CD4-positive, alpha-beta T cell treated with Interleukin-2 at 100 ng/mL for 4 hours (primary cell): ENCODE measurements at places on chromosomes 13 and 19.

- no peak for DNase-seq
Observed at GRCh38 chr19:2841855-2842574, 740 bp downstream of the ZNF555 start.

DNA sequence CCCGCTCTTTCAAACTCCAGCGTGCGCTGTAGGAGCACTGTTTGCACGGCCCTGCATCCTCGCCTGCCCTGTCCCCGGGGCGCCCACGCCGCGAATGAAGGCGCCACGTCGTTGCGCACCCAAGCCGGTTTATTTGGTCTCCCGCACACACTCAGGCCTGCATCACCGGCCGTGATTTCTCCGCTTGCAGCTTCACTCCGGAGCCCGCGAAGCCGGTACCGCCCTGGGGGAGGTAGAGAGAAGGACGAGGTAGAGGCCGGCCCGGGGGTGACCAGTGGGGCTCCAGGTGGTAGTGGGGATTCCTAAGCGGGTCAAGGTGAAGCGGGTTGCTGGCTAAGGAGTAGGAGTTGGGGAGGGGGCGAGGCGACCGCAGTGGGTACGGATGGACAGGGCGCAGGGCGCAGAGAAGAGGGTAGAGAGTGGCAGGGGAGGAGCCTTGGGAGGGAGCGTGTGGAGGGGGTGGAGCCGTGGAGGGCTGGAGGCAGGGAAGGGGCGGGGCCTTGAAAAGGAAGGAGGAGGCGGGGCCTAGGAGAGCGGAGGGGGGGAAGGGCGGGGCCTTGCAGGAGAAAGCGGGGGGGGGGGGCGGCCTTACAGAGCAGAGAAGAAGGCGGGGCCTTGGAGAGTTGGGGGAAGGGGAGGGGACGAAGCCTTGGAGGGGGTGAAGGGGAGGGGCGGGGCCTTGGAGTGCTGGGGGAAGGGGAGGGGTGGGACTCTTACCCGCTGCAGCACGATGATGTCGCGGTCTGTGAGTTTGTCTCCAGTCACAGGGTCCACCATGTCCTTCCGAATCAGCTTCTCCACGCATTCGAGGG is 24.6 kb downstream of the NOSIP start:
- DNase-seq: peak; percentile 75

GRCh38 chr19:51441410-51442390 is 16.6 kb downstream of the SIGLEC8 start:
- DNase-seq: peak; percentile 88

DNA sequence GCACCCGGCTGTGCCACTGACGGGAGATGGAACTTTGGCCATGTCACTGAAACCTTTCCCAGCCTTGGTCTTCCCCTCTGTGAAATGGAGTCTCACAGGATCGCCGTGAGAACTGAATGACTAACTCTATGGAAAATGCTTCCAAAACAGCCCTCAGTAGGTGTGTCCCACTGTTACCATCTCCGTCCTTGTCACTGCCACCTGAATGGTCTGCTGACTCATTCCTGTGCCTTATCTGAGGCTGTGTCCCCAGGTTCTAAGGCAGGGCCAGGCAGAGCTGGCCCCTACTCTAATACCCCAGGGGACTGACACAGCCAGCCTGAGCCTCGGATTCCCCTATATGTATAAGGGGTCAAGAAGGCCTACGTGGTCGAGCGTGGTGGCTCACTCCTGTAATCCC is 4.5 kb downstream of the CDC37 start:
- no peak for DNase-seq

DNA sequence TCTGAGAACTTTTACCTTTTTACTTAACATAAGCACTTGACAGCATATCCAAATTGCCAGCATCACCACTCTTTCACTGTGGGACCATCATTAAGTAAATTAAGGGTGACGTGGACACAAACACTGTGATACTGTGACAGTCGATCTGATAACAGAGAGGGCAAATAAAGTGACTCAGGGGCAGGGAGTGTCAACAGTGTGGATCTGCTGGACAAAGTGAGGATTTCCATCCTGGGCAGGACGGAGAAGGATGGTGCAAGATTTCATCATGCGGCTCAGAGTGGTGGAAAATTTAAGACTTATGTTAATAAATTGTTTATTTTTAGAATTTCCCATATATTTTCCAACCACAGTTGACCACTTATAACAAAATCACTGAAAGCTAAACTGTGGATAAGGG is 60.0 kb upstream of the WDFY2 start:
- DNase-seq: no peak

DNA sequence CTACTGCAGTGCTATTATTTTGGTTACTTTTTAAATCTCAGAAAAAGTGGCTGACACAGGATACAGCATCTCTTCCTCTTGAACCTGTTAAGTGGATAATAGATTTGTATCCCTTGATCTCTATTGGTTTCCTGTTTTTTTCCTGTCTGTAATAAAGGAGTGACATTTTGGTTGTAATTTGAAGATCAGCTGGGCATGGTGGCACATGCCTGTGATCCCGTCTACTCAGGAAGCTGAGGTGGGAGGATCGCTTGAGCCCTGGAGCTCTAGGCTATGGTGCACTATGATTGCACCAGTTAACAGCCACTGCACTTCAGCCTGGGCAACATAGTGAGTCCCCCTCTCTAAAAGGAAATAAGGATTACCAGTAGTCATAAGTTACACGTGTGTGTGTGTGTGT is 46.8 kb downstream of the METTL21C start:
- DNase-seq: no peak

- DNase-seq: no peak
Observed at GRCh38 chr13:22594041-22594440, 586.7 kb upstream of the SGCG start.

DNA sequence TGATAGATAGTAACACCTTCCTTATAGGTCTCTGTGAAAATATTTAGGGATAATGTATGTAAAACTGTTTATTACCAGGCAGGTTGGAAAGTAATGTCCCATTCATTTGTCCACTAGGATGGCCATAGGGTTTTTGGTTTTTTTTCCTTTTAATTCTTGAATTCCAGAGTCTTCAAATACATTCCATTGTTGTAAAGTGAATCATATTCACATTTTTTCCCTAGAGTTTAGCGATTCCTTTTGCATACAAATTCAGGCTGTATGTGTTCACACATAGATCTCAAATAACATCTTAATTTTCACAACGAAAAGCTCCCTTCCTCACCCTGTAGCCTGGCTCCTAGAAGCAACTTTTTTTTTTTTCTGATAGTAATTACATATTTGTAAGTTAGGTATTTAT is 1.8 kb upstream of the ZNF557 start:
- no peak for DNase-seq

- peak; percentile 11 for DNase-seq
Observed at GRCh38 chr19:50817941-50818858, 5.4 kb downstream of the KLK1 start.
